ENCODE measurements at places on chromosomes 13 and 19.

- no peak for DNase-seq
These were observed 6.9 kb downstream of the TTYH1 start for GRCh38 chr19:54422136-54422535.

- DNase-seq = no peak
These were observed 361.6 kb downstream of the TDRD3 start for GRCh38 chr13:60758637-60759036.

DNA sequence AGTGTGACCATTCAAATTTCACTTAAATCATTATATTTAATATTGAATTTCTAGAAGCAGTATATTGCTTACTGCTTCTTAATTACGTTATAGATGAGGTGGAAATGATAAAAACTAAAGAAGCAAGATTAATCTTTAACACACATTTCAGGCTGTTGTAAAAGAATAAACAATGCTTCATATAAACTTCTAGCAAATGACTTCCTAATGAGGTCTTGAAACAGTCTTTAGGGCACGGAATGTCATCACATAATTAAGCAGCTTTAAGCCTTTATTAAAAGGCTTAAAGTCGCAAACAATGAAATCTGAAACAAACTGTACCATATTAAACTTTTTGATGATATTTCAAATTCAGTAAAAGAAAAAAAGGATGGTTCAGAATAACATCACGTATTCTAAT lies 1.9 kb downstream of the SLITRK6 start:
- DNase-seq = no peak

DNA sequence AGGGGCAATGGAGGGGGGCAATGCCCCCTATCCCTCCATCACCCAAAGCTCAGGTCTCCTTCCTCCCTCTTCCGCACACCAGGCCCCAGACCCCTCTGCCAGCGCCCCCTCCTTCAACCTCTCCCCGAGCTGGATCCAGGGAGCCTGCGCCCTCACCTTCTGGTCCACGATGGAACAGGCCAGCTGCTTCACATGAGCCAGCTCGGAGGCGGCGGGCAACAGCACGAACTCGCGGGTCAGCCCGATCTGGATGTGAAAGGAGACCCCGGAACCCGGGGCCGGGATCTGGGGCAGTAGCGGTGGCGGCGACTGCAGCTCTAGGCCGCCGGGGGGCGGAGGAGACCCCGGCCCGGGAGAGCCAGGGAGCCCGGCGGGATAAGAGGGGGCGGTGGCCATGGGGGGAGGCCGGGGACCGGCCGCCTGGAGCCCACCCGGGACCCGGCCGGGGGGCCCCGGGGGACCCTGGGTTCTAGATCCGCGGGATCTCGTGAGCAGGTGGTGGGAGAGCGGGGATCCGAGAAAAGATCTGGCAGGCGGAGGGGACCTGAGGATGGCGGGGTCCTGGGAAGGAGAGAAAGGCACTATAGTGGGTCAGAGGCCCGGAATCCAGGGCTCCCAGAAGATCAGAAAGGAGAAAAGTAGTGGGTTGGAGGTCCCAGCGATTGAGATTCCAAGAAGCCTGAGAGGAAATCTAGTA lies 791 bp downstream of the PRKD2 start:
- DNase-seq = no peak

GRCh38 chr19:1001538-1002166 lies 1.4 kb downstream of the GRIN3B start:
- peak; percentile 65 for DNase-seq

DNA sequence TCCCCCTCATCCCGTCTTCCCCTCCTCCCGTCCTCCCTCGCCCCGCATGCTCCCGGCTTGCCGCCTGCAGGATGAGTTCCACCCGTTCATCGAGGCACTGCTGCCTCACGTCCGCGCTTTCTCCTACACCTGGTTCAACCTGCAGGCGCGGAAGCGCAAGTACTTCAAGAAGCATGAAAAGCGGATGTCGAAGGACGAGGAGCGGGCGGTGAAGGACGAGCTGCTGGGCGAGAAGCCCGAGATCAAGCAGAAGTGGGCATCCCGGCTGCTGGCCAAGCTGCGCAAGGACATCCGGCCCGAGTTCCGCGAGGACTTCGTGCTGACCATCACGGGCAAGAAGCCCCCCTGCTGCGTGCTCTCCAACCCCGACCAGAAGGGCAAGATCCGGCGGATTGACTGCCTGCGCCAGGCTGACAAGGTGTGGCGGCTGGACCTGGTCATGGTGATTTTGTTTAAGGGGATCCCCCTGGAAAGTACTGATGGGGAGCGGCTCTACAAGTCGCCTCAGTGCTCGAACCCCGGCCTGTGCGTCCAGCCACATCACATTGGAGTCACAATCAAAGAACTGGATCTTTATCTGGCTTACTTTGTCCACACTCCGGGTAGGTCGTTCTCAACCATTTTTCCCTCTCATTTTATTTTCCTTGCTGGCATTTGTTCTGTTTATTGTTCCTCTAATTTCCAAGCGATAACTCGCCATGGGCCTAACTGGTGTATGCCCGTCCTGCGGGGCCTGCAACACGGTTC lies 29.8 kb downstream of the NFIX start:
- no peak for DNase-seq

DNA sequence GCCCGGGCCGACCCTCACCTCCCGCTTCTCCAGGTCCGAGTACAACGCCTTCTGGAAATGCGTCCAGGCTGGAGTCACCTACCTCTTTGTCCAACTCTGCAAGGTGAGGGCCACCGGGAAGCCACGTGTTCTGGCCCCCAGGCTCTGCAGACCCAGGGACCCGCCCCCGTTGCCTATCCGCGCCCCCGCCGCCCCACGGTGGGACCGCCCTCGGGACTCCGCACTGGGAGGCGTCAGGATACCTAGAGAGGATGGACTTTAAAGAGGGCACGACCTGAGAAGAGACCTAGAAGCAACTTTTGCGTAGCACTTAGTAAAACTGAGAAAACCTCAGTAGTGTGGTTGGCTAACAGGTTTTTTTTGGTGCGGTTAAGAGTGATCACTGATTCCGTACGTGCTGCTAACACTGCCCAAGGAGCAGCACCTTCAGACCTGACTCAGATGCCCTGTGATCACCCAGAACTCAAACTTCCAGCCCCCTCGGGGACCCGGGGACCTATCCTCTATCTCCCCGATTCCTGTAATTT lies 492 bp downstream of the TMEM147 start:
- peak; percentile 25 for DNase-seq

DNA sequence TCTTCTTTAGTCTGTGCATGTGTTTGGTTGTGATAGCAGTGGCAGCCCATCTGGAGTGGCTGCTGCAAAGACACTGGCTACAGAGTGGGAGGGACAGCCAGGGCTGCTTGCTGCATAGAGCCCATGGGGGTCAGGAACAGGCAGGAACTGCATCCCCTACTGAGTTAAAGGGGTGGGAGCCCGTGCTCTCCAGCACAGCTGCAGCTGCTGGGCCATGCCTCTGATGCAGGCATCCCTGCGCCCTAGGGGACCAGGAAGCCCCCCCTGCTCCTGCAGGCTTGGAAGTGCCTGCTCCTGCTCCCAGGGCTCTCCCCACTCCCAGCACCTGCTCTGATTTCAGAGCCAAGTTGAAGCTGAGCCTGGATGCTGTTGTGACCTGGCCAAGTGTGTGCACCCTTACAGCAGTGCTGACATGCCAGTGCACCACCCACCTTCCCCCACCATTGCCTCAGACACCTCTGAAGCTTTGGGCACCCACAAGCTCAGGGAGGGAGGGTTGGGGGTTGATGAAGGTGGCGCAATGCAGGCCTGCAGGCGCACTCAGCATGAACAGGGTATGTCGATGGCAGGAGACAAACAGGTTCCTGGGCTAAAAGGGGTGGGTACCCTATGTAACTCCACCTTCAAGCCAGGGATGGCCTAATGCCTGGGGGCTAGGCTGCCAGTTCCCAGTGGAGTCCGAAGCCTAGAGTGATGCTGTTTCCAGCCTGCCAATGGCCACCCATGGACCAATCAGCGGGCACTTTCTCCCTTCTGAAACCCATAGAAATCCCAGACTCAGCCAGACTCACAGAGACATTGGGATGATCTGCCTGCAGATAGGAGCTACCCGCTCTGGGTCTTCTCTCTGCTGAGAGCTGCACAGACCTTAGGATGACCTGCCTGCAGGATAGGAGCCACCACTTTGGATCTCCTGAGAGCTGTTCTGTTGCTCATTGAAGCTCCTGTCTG lies 919.9 kb upstream of the MIR17HG start:
- no peak for DNase-seq

DNA sequence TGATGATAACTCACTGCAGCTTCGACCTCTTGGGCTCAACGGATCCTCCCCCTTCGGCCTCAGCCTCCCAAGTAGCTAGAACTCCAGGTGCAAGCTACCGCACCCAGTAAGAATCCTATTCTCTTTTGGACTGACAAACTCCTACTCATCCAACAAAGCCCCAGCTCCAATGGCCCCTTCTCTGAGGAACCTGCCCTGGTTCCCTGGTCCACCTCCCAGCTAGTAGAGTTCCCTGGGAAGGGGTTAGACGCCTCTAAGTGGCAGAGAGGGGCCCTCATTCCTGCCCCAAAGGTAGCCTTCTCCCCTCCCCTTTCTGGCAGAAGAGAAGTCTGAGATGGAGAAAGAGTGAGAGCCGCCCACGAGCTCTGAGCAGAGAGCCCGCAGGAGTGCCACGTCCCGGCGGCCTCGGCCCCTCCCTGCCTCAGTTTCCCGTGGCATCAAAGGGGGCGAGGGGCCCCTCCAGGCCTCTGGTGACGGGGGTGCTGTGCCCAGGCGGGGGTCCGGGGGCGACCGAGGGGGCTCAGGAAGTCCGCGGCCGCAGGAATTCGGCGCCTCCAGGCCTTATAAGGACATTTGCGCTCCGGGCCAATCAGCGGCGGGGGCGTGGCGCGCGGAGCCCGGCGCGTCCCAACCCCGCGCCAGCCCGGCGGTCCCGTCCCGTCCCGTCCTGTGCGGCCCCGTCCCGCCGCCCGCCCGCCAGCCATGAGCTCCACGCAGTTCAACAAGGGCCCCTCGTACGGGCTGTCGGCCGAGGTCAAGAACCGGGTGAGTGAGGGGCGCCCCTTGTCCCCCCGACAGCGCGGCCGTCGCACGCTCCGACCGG lies at the start of gene CNN2:
Gene CNN2, plus strand, starts transcription at position 649 of the 823 bp plus-strand sequence. Its CDS starts 54 bp downstream, at position 703.
- no peak for DNase-seq

All from naive thymus-derived CD8-positive, alpha-beta T cell (primary cell).